ENCODE measurements at places on chromosomes 4 and X. TPM values are rescaled to one million over a fixed set of nuclear protein-coding genes. Genes with fewer than 3 reads are reported as not detected.

DNA sequence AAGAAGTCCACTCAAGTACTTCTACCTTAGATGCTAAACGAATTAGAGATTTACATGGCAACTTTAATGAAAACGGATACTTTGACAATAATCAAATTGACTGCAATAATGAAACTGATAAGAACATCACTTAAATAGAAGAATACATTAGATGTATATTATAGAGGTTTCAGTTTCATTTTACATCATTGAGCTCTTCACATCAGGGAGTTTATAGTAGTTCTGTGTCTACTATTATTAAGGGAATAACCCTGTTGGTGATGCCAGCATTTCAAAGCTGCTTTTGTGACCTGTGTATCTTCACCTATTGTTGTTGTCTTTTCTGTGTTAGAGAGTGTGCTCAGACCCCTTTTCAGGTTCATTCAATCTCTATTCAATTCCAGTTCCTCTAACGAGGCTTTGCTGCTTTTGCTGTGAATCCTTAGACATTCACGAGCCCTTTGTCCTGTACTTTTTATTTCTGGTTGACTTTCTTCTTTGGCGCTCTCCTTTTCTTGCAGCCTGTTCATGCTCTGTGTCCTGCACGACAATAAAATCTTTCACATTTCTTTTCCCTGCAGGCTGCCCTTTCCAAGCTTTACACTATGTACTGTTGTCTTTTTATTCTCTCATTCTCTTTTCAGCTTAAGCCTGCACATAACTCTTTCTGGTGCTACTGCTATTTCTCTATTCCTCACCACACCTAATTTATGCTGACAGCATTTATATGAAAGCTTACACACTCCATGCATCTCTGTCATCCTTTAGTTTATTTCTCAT is 232.1 kb downstream of the CPE start:
- DNase-seq: no peak
- H3K27ac ChIP-seq: no peak overlapping the region
- no peaks in the 10 kb centered on the region for H3K36me3 ChIP-seq
- H3K27me3 ChIP-seq: no peaks in the 10 kb centered on the region

Gene HTR2C
- not detected for total RNA-seq

GRCh38 chr4:83850435-83850834 is 314.5 kb downstream of the GPAT3 start:
- no peak overlapping the region for H3K27ac ChIP-seq
- peaks cover 37% of the 10 kb centered on the region for H3K4me1 ChIP-seq
- no peaks in the 10 kb centered on the region for H3K27me3 ChIP-seq
- H3K36me3 ChIP-seq: no peaks in the 10 kb centered on the region
- DNase-seq: no peak
- no peak overlapping the region for H3K4me3 ChIP-seq

GRCh38 chr4:164384416-164384815 is 369.5 kb upstream of the SMIM31 start:
- H3K27me3 ChIP-seq: no peaks in the 10 kb centered on the region
- H3K4me1 ChIP-seq: no peaks in the 10 kb centered on the region
- no peaks in the 10 kb centered on the region for H3K36me3 ChIP-seq
- H3K27ac ChIP-seq: no peak overlapping the region
- DNase-seq: no peak

DNA sequence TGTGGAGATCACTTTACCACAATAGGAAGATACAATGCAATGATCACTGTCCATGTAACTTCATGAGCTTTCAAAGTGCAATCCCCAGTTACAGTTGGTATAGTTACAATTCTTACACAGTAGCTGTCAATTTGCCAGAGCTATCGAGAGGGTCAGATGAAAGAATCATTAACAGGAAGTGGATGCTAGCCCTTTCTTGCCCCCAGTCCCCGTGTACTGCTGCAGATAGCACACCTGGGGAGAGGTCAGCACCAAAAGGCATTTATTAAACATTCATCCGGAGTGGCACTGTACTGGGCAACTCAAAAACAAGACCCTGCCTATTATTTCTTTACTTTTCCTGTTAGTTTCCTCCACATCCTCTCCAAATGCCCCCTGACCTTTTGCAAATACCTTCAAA is 47.7 kb downstream of the SOD3 start:
- H3K4me3 ChIP-seq: no peak overlapping the region
- no peaks in the 10 kb centered on the region for H3K27me3 ChIP-seq
- no peaks in the 10 kb centered on the region for H3K4me1 ChIP-seq
- no peak overlapping the region for H3K27ac ChIP-seq
- no peak for DNase-seq
- no peaks in the 10 kb centered on the region for H3K36me3 ChIP-seq

- H3K4me1 ChIP-seq: no peaks in the 10 kb centered on the region
- no peaks in the 10 kb centered on the region for H3K36me3 ChIP-seq
- no peaks in the 10 kb centered on the region for H3K27me3 ChIP-seq
Measured at GRCh38 chr4:57877047-57877458, 766.9 kb upstream of the IGFBP7 start.

Gene BGN
- 9.0 TPM for total RNA-seq

GRCh38 chrX:97563531-97564133 is 679.9 kb downstream of the RPA4 start:
- H3K4me1 ChIP-seq: no peaks in the 10 kb centered on the region
- H3K27me3 ChIP-seq: no peaks in the 10 kb centered on the region
- no peak for DNase-seq

Gene NPNT
- 42.1 TPM for total RNA-seq

Gene DOK7
- total RNA-seq: not detected

Gene F9
- total RNA-seq: not detected

DNA sequence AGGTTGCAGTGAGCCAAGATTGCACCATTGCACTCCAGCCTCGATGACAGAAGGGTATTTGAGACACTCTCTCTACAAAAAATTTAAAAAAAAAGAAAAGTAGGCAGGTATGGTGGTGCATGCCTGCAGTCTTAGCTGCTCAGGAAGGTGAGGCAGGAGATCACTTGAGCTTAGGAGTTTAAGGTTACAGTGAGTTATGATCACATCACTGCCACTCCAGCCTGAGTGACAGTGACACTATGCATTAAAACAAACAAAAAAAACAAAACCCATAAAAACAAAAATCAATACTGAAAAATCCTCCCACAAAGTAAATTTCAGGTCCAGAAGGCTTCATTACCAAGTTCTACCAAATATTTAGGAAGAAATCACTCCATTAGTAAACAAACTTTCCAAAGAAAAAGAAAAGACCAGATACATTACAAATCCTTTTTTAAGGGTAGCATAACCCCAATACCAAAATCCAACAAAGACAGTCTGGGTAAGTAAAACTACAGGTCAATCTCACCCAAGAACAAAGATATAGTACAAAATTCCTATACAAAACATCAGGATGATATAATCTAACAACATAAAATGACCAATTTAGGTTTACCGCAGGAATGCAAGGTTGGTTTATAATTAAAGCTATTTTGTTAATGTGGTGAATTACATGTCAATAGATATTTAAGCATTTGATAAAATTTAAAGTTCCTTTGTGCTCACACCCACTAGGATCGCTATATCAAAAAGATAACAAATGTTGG is 11.7 kb downstream of the NELFA start:
- H3K27me3 ChIP-seq: no peaks in the 10 kb centered on the region
- H3K4me3 ChIP-seq: no peak overlapping the region
- peaks cover 31% of the 10 kb centered on the region for H3K4me1 ChIP-seq
- no peaks in the 10 kb centered on the region for H3K36me3 ChIP-seq
- H3K27ac ChIP-seq: no peak overlapping the region

Gene SEC24D
- 32.0 TPM for total RNA-seq

GRCh38 chr4:170497689-170498088 is 407.9 kb upstream of the AADAT start:
- no peaks in the 10 kb centered on the region for H3K4me1 ChIP-seq
- H3K27me3 ChIP-seq: no peaks in the 10 kb centered on the region
- no peak for DNase-seq
- H3K36me3 ChIP-seq: no peaks in the 10 kb centered on the region

Gene STOX2
- total RNA-seq: 2.1 TPM

Gene SUPT20HL1
- not detected for total RNA-seq

DNA sequence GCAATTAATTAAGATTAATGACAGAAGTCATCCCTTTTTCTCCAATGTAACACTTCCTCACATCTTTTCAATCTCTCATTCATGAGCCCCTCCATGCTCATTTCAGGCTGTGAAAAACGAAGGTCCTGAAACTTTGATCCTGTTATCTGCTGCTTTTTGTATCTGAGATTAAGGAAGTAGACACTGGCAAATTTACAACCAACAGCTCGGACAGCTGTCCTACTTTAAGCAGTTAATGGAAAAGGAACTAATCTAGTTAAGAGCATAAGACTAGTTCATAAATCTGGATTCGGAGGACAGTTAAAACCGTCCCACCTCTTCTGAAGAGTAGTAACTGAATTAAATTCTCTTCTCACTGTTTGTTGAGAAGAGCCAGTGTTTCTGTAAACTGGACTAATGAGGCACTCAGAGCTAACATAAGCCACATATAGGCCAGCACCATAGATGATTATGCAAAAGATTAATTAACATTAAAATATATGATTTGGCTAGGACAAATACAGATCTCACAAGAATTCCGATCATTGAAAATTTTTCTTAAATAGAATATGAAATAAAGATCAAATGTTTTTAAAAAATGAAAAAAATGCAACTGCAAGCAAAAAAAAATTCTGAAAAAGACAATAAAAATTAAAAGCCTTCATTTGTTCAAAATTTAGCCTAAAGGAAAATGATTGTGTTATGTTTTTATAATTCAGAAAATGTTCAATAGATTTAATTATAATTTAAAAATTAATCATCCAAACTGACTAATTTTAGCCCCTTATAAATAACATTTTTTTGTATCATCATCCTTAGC is 114.4 kb downstream of the ANTXR2 start:
- H3K4me1 ChIP-seq: no peaks in the 10 kb centered on the region
- H3K27me3 ChIP-seq: no peaks in the 10 kb centered on the region
- H3K4me3 ChIP-seq: no peak overlapping the region
- H3K27ac ChIP-seq: no peak overlapping the region
- no peaks in the 10 kb centered on the region for H3K36me3 ChIP-seq

DNA sequence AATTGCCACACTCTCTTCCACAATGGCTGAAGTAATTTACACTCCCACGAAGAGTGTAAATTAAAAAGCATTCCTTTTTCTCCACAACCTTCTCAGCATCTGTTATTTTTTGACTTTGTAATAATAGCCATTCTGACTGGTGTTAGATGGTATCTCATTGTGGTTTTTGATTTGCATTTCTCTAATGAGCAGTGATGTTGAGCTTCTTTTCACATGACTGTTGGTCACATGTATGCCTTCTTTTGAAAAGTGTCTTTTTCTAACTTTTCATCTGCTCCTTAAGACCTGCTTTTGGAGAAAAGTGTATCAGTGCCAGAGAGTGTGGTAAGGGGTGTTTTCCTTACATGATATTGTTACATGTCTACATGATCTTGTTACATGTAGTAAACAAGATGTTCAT is 25.7 kb downstream of the GUCY1A1 start:
- no peak for DNase-seq
- H3K36me3 ChIP-seq: no peaks in the 10 kb centered on the region
- no peak overlapping the region for H3K4me3 ChIP-seq
- peaks cover 6% of the 10 kb centered on the region for H3K4me1 ChIP-seq
- H3K27me3 ChIP-seq: no peaks in the 10 kb centered on the region

DNA sequence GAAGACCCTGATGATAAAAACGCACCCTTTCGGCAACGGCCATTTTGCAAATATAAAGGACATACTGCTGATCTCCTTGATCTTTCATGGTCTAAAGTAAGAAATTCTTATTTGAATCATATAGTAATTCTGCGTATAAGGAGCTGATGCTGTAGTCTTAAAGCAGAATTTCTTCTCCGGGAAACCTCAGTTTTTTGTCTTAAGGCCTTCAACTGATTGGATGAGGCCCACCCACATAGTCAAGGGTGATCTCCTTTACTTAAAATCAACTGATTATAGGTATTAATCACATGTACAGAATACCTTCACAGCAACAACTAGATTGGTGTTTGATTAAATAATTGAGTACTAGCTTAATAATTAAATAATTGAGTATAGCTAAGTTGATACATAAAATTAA is 62.8 kb upstream of the DOCK11 start:
- no peak overlapping the region for H3K4me3 ChIP-seq
- H3K36me3 ChIP-seq: no peaks in the 10 kb centered on the region
- no peak overlapping the region for H3K27ac ChIP-seq
- H3K4me1 ChIP-seq: no peaks in the 10 kb centered on the region
- DNase-seq: no peak

DNA sequence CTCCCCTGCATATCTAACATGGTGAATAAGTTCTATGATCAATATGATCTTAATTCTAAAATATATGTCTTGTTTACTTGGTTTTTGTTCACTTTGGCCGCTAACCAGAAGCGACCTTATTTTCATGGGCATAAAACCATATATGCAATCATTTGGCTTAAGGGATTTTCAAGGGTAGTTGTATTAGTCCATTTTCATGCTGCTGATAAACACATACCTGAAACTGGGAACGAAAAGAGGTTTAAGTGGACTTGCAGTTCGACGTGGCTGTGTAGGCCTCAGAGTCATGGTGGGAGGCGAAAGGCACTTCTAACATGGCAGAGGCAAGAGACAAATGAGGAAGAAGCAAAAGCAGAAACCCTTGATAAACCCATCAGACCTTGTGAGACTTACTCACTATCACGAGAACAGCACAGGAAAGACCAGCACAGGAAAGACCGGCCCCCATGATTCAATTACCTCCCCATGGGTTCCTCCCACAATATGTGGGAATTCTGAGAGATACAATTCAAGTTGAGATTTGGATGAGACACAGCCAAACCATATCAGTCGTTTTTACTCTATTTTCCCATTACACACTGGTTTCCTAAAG is 114.3 kb upstream of the CPEB2 start:
- H3K27ac ChIP-seq: no peak overlapping the region
- DNase-seq: no peak

DNA sequence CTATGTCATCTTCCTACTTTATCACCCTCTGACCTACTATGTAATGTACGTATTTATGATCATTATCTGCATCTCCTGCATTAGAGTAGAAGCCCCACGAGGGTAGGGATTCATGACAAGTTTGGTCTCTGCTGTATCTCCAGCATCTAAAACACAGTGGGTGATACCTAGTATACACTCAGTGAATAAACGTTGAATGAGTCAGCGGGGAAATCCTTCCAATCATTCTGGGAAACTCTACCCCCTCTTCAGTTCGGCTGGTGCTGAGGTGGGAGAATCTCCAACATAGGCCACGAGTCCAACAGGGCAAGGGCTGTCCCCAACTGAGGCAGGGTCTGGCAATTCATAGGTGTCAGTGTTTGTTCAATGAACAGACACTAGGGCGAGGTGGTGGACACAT is 74.4 kb upstream of the EFNB1 start:
- no peak overlapping the region for H3K27ac ChIP-seq
- H3K4me3 ChIP-seq: no peak overlapping the region
- H3K36me3 ChIP-seq: no peaks in the 10 kb centered on the region
- H3K27me3 ChIP-seq: no peaks in the 10 kb centered on the region

Data from Caco-2 (cell line).